ENCODE measurements at places on chromosomes 2 and 18.

- no peak for DNase-seq
Observed at GRCh38 chr18:13493079-13493478, 233.3 kb downstream of the FAM210A start.

- no peak for DNase-seq
Observed at GRCh38 chr2:625415-626333, 51.5 kb downstream of the TMEM18 start.

DNA sequence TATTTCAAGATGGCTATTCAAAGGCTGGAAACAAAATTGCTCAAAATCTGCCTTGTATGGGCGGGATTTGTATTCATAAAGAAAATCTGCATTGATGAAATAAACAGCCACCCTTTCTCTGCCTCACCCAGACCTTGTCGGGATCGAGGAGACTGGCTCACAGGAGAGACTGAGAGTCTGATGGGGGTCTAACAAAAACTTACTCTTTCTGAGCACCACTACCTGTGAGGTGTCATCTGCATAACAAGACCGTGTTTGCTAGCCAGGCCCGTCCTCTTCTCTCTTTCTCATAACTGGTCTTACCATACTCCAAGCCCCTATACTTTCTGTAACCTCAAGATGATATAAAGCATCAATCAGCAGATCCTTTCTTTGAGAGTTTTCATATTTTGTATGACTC lies 115.6 kb downstream of the INO80D start:
- DNase-seq = no peak

DNA sequence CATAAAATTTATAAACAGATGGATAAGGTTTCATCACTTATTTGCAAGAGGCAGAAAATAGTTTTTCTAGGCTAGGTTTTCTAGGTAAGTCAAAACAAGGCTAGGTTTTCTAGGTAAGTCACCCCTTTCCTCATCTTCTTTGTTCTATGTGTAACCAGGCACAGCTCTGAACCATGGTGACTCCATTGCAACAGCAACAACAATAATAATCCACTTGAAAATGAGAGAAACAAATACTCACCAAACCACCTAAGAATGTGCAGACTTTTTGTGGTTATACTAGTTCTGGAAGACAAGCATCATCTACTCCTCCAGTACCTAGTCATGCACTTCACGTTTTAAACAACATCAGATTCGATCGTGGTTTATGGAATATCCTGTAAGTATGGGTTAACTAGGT lies 237.4 kb upstream of the ACVR2A start:
- no peak for DNase-seq

GRCh38 chr18:48294899-48295585 lies 114.1 kb downstream of the ZBTB7C start:
- no peak for DNase-seq

DNA sequence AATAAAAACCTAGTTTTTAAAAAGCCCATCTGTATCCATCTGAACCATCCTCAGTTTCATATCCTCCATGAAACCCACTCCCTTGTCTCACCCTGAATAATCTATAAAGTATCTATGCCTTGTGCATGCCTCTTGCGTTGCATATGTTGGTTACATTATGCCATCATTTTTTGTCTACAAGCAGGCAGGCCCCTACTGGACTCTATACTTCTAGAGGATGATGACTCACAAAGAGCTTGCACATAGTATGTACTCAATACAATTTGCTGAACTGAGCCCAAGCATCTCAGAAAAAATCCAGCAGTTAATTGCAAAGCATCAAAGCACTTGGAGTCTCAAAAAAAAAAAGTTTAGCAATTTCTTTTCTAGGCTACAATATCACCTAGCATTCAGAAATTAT lies 95.6 kb downstream of the DYM start:
- DNase-seq = no peak

DNA sequence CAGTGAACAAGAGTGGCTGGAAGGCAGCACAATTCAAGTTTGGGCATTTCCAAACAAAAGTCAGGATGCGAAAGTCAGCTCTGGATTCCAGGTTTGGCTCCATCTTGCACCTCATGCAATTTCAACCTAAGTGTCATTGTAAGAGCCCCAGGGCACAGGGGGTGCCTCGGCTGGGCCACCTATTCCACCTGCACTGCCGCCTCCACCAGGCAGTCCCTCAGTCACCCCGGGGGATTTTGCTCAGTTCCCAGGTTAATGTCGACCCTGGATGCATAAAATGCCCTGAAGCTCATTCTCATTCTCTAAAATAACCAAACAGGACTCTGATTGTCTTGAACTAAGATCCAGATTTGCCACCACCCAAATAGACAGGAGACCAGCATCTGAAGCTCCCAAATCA lies 77.6 kb downstream of the EDAR start:
- no peak for DNase-seq

DNA sequence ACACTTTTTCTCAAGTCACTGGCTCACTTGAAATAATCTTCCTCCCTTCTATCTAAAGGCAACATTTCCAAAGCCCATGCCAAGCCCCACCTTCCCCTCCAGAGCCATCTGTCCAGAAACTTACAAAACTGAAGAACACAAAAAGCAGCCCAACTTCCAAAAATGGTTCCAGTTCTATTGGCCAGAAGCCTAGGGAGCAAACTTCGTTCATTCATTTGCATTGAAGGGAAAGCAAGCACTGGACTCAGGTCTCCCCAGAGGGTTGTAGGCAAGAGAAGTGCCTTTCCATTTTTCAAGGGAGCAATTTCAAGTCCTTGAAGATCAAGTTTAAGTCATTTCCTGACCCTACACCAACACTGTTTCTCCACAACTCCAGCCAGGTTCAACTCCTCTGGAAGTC lies 585.0 kb downstream of the BCL11A start:
- DNase-seq = no peak
